ENCODE measurements at places on chromosomes 3 and 15. TPM values are rescaled to one million over a fixed set of nuclear protein-coding genes. Genes with fewer than 3 reads are reported as not detected.

- DNase-seq, result no peak
Measured at GRCh38 chr15:33026614-33027013, 167.9 kb downstream of the FMN1 start.

- no peak for DNase-seq
Measured at GRCh38 chr3:56826831-56827722, 25.3 kb upstream of the ARHGEF3 start.

TRIM42 gene
- polyA plus RNA-seq, result not detected

KBTBD13 gene
- not detected for polyA plus RNA-seq

- DNase-seq, result no peak
Measured at GRCh38 chr15:101657968-101658784, 6.0 kb upstream of the TM2D3 start.

GRCh38 chr3:10342781-10343180 is 21.9 kb upstream of the SEC13 start:
- DNase-seq, result no peak

- DNase-seq, result no peak
Measured at GRCh38 chr3:122466701-122467240, 48.0 kb downstream of the KPNA1 start.

DNA sequence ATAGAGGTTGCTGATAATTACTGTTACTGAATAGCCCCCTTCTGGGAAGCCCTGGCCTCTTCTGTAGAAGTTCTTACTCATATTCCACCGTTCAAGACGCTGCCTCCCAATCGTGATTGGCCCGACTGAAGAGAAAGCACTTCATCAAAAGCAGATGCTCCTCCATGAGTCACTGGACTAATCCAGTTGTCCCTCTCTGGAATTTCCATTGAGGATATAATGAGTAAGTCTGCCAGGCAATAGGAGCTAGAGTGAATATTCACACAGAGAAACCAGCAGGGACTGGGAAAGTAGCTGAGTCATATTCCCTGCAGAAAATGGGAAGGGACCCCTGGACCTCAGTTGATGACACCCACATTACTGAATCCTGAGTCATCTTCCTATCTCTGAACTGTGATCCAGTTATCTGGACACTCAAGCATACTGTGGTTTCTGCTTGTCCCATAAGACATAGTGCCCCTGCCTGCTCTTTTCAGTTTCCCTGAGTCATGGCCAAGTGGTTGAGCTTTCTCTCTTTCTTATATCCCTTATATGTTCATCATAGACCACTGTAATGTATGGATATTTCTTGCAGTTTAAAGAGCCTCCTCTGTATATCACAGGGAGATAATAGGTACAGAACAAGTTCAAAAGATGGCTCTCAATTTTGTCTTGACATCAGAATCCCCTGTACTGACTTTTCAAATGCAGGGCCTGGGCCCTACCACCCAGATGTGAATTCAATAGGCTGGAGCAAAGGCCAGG is 151.2 kb upstream of the CDIN1 start:
- DNase-seq, result peak; percentile 95

LDHAL6B gene
- not detected for polyA plus RNA-seq

NEK10 gene
- polyA plus RNA-seq, result 0.98 TPM

MKRN3 gene
- not detected for polyA plus RNA-seq

- no peak for DNase-seq
Measured at GRCh38 chr3:116835658-116836057, 126.1 kb downstream of the TUSC7 start.

DNA sequence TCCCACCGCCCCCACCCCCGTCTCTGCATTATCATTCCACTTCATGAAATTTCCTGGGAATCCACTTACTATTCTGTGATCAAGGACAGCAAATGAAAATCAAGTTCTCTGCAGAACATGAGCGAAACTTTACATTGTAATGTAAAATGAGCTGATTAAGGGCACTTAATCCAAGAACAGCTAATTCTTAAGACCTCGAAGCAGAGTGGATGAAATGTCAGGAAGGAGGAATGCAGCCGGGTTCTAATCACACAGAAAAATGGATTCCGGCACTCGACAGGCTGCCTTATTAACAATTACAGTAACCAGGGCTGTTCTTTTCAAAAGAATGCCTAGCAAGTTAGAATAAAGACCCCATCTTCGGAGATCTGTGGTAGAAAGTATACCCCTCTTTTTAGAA is 57.5 kb downstream of the RFTN1 start:
- no peak for DNase-seq

GRCh38 chr3:29065211-29065785 is 215.6 kb upstream of the RBMS3 start:
- peak; percentile 94 for DNase-seq

SELENOK gene
- 73.6 TPM for polyA plus RNA-seq

DNA sequence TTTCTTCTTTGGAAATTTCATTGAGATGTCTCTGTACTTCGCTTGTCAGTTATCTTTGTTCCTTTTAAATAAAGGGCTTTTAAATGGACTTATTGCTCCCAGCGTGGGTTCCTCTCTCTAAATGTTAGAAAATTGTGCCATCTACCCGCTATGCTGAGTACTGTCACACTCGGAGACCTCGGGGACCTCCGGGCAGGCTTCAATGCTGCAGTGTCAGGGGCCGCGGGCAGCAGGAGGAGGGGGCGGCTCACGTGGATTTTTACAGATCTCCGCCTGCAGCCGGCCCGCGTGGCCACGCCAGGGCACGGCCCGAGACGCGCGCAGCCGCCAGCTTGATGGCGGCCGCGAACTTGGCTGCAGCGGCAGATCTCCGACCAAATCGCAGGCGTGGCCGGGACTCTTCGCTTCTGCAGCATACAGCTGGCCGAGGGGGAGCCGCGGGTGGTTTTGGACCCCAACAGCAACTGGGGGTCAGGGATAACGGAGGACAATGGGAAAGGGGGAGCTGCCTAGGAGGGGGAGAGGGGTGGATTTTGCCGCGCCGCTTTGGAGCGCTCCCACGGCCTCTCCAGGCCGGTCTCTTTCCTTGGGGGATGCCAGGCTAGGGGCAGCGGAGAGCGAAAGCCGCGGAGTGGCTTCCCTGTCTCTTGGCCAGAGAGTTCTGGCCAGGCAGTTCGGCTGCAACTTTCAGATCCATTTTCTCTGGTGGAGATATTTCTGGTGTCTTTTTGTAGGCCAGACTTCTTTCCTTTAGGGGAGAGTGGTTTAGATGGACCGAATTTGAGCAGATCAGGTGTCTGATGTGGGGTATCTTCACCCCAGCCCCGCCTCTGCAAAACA is 15.3 kb downstream of the NR2F2 start:
- DNase-seq, result no peak

DNA sequence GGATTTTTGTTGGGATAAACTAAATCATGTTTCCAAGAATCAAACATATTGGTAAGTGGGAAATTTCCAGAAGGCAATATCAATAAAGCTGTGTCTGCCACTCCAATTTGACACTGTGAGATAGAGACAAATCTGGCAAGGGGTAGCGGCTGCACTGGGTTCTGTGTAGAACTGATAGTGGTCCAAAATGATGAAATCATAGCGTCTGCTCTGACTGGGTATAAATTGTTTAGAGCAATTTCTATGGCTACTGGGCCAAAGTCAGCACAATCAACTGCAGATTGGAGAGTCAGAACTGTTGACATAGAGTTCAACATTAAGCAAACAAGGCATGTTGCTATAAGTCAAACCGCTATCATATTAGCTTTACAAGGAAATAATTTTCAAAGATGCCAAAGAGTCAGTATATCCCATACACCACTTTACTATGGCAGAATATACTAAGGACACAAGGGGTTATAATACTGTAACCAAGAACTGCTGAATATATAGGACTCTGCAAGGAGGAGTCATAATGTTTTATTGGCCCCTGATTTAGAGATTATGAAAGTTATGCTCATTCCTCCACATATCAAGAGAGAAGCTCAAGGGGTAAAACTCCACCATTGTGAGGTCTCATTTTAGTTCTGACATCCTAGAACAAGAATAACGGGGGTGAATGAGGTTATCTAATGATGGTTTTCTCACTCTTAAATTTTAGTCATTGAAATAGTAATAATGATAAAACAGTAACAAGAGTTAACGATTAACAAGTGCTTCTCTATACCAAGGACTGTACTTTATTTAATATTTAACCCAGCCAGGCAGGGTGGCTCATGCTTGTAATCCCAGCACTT is 309.7 kb upstream of the GADL1 start:
- no peak for DNase-seq

ZBTB47 gene
- polyA plus RNA-seq, result 5.1 TPM

GOLGA8S gene
- polyA plus RNA-seq, result 0.01 TPM

- DNase-seq, result no peak
Measured at GRCh38 chr3:17491601-17492000, 250.8 kb downstream of the TBC1D5 start.

GCNT3 gene
- polyA plus RNA-seq, result 0.26 TPM

DNA sequence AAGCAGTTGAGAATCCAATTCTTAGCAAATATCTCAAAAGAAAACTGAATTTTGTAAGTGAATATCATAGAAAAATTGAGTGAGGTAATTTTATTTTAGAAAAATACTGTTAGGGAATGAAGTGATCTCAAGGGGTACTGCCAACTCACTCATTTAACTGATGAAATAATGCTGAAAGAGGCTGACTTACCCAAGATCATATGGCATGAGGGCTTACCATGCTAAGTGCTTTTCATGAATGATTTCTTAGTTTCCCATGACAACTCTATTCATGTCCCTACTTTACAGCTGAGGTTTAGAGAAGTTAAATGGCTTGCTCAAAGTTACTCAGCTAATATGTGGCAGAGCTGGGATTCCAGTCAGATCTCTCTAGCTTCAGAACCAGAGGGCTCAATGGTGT is 30.6 kb downstream of the CCDC14 start:
- no peak for DNase-seq

DNA sequence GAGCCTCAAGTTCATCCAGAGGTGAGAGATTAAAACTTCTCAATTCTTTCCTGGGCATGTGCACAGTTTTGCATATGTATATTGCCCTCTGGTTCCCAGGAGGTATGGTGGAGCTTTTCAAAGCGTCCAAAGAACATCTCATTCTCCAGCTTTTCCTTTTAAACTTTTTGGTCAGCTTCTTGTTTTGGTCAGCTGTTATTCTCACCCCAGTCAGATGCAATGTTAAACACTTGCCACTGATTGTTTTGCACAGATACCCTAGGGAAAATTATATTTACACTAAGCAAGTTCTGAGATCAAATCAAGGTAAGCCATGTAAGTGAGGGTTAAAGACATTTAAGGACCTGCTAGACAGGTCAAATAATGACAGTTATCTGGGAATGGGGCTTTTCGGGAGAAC is 261.3 kb downstream of the EDEM1 start:
- no peak for DNase-seq

GPR176 gene
- 12.5 TPM for polyA plus RNA-seq

TNNC1 gene
- 0.35 TPM for polyA plus RNA-seq
